H54 (cell line): ENCODE measurements at places on chromosomes 6 and 20.

- no peak for DNase-seq
Observed at GRCh38 chr6:136347847-136348246, 58.2 kb upstream of the BCLAF1 start.

DNA sequence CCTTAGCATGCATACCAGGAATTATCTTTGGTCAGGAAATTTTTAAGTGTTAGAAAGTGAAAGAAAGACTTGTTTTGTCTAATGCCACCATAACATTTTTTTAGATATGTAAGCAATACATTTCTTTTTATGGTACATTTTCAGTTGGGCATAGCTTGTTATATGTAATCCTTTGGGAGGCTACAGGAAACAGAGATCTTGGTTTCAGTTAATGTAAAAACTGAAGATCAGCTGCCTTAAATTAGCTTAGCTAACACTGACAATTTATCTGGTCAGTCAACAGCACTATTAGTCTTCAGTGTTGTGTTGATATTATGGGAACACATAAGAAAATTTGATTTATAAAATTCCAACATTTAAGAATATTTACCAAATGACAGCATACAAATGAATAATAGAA, 78.6 kb upstream of the SMIM8 start:
- no peak for DNase-seq

GRCh38 chr6:96304997-96305396, 216.6 kb upstream of the UFL1 start:
- no peak for DNase-seq

DNA sequence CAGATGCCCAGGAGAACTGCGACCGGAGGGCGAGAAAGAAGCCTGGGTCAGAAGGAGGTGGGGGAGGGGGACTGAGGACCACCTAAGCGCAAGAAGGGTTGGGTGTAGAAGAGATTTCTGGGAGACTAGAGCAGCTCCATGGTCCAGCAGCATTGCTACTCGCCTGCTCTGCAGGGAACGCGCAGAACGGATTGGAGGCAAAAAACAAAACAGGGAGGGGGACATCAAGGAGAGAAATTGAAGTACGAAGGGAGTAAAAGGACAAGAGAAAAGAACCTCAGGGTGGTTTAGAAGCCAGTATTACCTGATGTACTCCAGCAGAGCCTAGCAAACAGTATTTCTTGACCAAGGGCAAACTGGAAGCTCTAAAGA, 537 bp upstream of the GABBR1 start:
- no peak for DNase-seq
